ENCODE measurements at places on chromosomes 12 and 14.

- no peak for DNase-seq
Measured at GRCh38 chr14:69152181-69152901, 578 bp downstream of the DCAF5 start.

DNA sequence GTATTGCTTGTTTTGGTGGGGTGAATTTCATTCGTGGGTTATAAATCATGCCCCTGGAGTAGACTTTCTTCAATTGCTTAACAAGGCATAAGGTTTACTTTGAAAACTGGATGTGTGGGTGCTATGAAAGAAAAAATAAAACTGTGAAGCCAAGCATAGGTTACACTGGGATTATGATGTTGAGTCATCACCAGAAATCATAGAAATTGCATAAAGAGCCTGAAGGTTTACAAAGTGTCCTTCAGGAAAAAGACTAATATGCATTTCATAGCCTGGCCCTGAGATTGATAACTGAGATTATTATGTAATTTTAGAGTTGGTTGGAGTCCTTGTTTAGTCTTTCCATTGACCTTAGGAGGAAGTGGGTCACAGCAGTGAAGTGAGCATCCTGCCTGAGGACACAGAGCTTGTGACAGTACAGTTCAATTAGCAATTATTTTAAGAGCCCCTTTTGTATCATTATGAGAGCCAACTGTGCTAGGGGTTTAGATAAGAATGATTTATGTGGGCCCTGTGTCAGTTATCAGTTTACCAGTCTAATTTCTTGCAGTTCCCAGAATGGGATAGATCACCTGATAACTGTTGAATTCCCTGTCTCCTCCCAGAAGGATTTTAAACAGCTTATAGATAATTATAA is 13.6 kb downstream of the LRRK2 start:
- DNase-seq, result no peak

GRCh38 chr12:65787056-65787865 is 37.0 kb upstream of the HMGA2 start:
- no peak for DNase-seq

- no peak for DNase-seq
Measured at GRCh38 chr12:107847830-107848229, 73.3 kb downstream of the ASCL4 start.

GRCh38 chr12:4933411-4933810 is 23.7 kb downstream of the KCNA1 start:
- no peak for DNase-seq

DNA sequence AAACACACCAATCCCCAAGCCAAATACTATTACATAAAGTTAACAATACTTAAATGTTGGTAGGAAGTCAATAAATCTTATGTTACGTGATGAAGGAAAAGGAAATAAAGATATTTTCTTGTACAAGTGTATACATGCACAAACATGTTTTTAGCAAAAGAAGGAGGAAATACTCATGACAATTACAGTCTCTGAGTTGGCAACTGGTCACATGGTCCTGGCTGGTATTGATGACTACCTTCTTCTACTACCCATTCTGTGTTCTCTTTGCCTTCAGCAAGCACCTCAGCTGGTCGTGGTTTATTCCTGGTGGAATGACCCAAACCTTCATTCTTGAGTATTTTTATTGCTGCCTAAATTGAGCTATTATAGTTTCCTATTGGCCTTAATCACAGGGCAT is 84.8 kb downstream of the PLBD1 start:
- no peak for DNase-seq

DNA sequence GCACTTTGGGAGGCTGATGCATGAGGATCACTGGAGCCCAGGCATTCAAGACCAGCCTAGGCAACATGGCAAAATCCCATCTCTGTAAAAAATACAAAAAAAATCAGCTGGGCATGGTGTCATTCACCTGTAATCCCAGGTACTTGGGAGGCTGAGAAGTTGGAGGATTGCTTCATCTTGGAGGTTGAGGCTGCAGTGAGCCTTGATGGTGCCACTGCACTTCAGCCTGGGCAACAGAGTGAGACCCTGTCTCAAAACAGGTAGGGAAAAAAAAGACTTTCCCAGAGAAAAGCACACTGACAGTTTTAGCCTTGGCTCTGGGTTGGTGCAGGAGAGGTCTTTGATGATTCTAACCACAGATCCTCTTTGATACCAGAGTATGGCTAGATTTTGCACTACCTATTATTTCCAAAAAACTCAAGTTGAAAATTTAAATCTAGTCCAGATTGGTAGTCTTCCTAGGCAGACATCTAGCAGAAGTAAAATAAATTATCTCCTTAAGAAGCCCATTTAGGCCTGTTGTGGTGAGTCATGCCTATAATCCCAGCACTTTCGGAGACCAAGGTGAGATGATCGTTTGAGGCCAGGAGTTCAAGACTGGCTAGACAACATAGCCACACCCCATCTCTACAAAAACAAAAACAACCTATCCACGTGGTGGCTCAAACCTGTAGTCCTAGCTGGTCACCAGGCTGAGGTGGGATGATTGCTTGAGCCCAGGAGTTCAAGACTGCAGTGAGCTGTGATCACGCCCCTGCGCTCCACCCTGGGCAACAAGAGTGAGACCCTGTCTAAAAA is 18.6 kb downstream of the LARP4 start:
- no peak for DNase-seq

DNA sequence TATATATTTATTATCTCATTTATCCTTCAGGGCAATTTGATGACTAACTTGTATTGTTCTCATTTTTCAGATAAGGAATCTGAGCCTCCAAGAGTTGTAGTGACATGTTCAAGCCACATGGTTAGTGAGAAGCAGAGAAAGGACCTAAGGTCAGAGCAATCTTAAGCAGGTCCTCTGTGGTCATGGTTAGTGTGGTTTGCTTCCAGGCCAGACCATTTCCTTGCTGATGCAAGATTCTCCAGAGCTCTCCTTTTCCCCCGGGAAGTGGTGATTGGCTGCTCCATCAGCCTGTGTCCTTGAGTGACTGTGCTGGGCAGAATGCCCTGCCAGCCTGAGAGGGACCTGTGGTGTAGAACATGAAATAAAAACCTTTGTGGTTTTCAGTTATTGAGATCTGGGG is 141.3 kb downstream of the KTN1 start:
- DNase-seq, result peak; percentile 55

- DNase-seq, result no peak
Measured at GRCh38 chr14:28097585-28097984, 669.0 kb upstream of the FOXG1 start.

DNA sequence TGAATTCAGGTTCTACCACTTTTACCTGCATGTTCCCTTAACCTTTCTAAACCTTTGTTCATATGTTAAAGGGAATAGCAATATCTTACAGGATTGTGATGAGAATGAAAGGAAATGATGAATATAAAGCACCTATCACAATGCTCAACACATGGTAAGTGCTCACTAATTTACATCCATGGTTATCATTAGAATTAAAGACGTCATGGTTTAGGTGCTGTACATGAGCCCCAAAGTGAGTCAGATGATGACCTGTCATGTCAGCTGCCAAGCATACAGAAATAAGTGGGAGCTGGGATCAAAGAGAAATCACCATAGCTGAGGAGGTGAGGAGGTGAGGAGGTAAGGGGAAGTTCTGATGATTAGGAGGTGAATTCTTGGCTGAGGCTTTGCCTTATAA is 135.9 kb upstream of the ATP2B1 start:
- DNase-seq, result no peak

DNA sequence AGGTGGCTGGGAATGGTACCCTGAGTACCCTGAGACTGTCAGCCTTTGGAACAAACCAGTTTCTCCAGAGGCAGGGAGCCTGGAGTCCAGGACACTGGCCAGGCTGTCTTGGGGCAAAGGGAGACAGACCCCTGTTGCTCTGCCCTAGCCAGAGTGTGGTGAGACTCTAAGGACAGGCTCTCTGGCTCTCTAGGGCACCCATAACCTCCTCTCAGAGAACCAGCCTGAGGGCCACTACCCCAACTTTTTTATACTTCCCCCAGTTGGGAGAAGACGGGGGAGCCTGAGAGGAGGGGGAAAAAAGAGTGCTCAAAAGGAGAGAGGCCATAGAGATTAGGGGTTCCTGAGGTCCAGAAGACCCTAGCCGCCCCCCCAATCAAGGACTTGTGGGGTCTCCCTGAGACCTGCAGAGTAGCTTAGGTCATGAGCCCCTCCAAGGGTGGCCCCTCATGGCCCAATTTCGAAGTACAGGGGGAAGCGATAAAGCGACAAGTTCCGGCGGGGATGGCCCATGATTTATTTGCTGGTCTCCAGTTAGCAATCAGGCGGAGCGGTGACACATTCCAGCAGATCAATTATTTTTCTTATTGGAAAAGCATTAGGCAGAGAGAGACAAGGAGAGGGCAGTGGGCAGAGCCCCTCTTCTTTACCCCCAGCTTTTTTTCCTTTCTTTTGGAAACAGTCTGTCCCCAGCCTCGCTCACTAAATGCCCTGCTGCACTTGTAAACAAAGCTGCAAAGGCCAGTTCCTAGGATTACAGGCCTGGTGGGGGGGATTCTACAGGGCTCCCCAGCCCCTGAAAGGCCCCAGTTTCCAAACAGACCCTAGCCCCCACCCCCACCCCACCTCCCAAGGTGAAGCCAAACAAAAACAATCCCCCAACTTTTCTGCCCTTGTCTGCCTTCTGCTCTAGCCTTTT is 1.5 kb downstream of the HOXC8 start:
- DNase-seq, result no peak

DNA sequence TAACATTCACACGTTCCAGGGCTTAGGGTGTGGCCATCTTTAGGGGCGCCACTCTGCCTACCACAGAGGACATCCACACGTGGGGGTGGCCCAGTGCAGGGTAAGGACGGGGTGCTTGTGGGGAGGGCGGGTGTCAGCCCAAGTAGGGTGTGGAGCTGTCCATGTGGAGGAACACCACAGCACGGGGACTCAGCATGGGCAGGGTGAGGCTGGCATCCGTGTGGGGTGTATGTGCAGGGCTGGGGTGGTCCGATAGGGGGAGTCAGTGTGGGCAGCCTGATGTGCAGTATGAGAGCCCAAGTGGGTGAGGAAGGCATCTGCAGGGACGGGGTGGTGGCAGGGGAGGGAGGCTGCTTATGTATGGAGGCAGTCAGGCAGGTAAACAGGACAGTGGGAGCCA is 17.7 kb downstream of the PSMC1 start:
- peak; percentile 12 for DNase-seq

DNA sequence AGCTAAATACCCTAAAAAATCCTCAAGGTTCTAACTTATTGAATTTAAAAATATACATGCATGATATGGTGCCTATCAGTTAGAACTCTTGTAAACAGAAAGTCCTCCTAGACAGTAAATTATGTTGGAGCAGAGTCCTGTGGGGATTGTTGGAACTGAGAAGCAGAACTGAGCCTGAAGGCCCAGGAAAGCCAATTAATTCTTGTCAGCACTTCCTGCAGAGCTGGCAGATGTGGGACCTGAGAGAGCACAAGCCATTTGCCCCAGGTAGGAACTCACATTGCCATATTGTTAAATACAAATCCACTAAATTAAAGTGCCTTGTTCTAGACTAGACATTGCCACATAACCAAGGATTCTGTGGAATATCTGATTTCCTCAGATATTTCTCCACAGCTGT is 117.1 kb downstream of the RTN1 start:
- DNase-seq, result no peak

DNA sequence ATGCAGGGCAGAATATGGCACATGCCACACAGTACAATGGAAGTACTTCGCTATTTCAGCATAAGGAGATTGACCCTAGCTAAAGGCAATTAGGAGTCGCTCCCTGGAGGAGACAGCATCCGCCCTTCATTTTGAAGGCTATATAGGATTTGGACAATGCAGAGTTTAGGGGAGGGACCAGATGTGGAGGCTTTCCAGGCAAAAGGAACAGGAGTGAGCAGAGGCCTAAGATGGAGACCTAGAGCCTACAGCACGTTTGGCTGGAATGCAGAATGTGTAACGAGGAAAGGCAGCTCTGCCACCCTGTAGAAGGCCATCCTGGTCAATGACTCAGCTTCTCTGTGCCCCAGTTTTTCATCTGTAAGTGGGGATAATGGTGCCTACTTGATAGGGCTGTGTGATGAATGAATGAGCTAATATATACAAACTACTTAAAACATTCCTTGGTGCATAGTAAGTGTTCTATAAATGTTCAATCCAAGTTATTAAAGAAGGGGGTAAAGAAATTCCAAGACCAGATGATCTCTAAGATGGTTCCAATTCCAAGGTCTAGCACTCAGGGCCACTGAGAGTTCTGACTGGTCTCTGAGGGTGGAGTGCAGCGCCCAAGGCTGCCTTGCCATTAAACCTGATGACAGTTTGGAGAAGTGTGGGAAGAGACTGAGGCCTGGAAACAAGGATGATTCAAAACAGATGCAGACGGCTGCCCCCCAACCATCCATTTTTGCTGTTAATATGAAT is 54.3 kb upstream of the FRMD6 start:
- DNase-seq, result no peak

DNA sequence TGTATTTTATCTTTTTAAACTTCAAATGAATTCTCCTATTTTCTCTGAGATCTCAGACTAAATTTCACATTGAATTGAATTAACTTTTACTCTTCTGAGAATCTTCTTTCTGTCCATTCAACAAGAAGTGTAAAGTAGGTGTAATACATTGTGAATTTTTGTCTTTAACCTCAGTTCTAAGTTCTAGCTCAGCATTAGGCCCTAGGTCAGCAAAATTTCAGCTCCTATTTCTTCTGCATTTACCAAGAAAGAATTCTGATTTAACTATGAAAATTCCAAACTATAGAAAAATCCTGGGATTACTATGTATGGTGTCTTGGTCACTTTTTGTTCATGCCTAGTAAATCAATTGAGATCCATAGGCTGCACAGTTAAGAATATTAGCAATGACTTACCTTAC is 110.9 kb upstream of the MYF6 start:
- no peak for DNase-seq

- no peak for DNase-seq
Measured at GRCh38 chr12:84607170-84607819, 305.3 kb downstream of the SLC6A15 start.

DNA sequence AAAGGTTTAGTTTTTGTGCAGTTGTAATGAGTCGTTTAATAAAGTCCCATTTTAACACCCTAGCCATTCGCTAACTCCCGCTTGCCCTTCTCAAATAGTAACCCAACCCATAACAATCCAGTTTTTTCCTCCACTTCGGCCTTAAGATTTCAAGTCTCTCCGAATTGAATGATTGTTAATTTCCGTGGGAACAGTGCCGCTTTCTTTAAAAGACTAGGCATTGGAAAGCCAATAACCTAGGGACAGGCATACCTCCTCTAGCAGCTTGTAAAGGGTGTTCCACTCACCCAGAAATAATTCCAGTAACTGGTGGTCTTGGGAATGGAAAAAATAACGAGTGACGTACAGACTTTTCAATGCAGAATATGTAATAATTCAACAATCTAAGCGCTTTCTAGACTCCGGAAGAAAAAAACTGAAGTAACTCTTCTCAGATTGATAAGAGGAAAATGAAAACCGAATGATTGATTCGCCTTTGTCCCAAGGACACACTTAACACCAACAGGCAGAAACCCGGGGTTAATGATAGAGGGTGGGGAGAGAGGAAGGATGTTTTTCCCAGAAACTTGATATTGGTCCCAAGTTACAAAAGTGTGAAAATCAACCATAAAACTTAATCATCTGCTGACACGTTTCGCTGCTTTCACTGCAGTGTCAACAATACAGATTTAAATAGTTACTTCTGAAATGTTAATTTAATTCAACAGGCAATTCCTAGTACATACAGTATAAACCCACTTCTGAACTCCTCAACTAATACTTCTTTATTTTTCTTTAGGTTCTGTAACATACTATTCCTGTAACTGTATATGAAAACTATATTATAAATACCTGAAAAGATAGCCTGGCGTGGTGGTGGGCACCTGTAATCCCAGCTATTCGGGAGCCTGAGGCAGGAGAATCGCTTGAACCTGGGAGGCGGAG is 1.0 kb upstream of the SINHCAF start:
- DNase-seq, result no peak

Data from Calu3 (cell line).